Panc1 (cell line): ENCODE measurements at places on chromosomes 6 and 20.

- peak; percentile 52 for DNase-seq
Measured at GRCh38 chr6:116531675-116532570, 13.6 kb downstream of the TRAPPC3L start.

- no peak for DNase-seq
Measured at GRCh38 chr20:46688151-46689081, 828 bp downstream of the TP53RK start.

DNA sequence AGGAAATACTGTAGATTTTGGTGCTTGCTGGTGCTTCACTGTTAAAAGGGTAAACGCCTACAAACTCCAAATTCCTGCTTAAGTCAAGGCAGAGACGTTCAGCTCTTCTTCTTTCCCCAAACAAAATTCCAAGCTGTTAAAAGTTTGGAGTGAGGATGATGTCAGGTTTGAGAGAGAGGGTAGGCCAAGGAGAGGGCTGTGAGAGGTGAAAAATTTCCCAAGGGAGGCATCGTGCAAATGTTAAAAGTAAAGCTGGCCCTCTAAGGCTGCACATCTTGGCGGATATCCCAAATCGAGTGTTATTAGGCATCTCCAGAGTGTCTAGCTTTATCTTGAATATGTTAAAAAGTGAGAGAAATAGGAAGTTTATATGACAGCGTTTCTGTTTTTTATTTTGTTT, 651.8 kb downstream of the QKI start:
- no peak for DNase-seq

GRCh38 chr6:132218059-132218696, 183.1 kb downstream of the MOXD1 start:
- DNase-seq, result no peak

DNA sequence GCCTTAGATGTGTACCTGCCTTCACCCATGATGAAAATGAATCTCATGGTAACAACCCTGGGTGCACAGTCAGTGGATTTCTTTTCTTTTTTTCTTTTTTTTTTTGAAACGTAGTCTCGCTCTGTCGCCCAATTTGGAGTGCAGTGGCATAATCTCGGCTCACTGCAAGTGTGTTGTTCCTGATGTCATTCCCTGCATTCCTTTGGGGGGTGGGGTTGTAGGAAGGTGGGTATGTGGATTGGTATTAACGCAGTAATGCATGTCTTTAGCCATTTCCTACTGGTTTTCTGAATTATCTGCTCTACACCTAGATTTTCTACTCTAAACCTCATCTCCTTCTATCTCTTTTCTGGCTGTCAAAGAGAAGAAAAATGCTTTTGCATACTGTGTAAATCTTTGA, 146.6 kb downstream of the RNF144B start:
- no peak for DNase-seq

- no peak for DNase-seq
Measured at GRCh38 chr6:104087765-104088164, 772.0 kb downstream of the HACE1 start.

- DNase-seq, result no peak
Measured at GRCh38 chr20:21315138-21315537, 12.0 kb downstream of the XRN2 start.

GRCh38 chr20:47137231-47137870, 219.1 kb downstream of the ZMYND8 start:
- no peak for DNase-seq
